ENCODE measurements at places on chromosomes 13 and 19.

DNA sequence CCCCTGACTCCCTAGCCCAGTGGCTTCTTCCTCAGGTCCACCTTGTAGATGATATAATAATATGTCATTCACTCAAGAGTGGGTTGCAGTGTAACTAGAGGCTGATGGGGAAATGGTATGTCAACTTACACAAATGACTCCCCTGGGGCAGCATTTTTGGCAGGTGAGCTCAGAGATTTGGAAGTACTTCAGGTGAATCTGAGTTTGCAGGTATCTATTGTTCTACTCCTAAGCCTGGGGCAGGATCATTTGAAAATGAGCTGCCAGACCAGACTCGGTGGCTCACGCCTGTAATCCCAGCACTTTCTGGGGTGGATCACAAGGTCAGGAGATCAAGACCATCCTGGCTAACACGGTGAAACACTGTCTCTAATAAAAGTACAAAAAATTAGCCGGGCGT is 11.6 kb upstream of the CNMD start:
- DNase-seq = no peak

DNA sequence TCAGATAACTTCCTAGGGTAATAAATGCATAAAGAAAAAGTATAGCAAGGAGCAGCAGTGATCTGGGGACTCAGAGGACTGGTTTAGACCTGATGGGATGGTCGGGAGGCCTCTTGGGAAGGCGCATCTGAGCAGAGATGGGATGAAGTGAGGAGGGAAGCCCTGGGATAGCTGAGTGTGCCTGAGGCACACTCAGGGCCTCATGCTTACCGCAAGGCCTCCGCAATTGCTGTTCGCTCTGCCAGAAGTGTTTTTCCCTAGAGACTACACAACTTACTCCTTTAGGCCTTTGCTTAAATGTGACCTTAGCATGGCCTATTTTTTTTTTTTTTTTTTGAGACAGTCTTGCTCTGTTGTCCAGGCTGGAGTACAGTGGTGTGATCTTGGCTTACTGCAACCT is 4.1 kb upstream of the DLL3 start:
- DNase-seq = no peak

GRCh38 chr13:35818633-35819067 is 312.5 kb downstream of the DCLK1 start:
- DNase-seq = no peak

DNA sequence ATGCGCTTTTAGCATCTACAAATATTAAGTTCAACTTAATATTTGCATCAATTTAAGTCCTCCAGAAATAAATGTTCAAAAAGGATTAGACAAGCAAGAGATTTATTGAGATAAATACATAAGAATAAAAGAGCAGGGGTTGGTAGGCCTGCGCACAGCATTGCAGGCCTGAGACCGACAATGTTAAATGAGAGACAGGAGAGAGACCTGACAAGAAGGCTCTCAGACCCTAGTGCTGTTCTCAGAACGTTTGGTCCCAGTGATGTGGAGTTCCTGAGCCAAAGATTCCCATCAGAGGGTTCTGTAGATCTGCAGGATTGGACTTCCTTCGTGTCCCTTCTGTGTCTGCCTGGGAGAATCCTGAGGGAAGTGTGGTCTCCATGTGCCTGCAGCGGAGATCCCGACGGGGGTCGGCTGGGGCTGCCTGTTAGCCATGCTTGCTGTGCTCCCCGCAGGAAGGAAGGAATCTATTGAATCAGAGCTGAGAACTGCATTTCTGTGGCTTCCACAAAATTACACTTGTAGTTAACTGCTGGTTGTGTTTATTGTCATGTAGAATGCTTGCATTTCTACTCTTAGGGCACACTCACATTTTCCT is 369.9 kb upstream of the SLC10A2 start:
- DNase-seq = no peak

- DNase-seq = no peak
Observed at GRCh38 chr19:11843722-11844121, 4.8 kb upstream of the ZNF439 start.

- no peak for DNase-seq
Observed at GRCh38 chr13:68170961-68171360, 940.8 kb upstream of the PCDH9 start.

DNA sequence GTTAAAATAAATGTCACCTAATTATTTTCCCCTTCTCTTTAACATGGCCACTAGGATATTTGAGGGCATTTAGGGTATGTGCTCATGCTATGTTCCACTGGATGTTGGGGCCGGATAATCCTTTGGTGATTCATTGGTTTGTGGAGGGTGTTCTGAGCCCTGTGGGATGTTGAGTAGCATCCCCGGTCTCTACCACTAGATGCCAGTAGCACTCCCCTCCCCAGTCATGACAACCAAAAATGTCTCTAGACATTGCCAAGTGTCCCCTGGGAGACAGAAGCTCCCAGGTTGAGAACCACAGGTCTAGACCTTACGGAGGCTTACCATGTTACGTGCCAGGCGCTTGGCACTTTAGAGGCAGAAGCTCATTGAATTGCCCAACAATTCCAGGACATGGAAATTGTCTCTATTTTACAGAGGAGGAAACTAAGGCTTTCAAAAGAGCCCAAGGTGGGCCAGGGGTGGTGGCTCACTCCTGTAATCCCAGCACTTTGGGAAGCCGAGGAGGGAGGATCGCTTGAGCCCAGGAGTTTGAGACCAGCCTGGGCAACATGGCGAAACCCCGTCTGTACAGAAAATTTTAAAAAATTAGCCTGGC is 14.1 kb downstream of the SHANK1 start:
- no peak for DNase-seq

GRCh38 chr19:16626796-16627192 is 1.2 kb downstream of the MED26 start:
- no peak for DNase-seq

GRCh38 chr13:35797244-35797643 is 320.8 kb upstream of the MAB21L1 start:
- DNase-seq = no peak

DNA sequence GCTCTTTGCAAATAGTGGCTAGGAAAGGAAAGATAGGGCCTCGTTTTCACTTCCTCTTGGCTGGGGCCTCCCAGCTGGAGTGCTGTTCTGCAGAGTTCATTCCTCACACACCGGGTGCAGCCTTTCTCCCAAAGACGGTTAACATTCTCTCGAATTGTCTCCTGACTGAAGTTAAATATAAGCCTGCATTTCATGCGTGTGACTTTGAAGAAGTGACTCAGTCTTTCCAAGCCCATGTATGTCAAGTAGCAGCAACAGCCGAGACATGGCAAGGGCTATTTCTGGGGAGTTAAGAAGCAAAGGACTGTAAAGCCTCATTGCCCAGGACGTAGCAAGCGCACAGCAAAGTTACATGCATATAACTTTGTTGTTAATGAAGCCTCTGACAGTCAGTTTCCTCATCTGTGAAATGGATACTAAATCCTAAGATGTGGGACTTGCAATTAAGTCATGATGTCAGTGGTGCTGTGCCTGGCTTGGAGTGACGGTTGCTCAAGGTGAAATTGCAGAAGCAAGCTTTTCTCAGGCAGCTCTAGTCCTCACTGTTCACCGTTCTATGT is 502.4 kb downstream of the MYO16 start:
- no peak for DNase-seq

DNA sequence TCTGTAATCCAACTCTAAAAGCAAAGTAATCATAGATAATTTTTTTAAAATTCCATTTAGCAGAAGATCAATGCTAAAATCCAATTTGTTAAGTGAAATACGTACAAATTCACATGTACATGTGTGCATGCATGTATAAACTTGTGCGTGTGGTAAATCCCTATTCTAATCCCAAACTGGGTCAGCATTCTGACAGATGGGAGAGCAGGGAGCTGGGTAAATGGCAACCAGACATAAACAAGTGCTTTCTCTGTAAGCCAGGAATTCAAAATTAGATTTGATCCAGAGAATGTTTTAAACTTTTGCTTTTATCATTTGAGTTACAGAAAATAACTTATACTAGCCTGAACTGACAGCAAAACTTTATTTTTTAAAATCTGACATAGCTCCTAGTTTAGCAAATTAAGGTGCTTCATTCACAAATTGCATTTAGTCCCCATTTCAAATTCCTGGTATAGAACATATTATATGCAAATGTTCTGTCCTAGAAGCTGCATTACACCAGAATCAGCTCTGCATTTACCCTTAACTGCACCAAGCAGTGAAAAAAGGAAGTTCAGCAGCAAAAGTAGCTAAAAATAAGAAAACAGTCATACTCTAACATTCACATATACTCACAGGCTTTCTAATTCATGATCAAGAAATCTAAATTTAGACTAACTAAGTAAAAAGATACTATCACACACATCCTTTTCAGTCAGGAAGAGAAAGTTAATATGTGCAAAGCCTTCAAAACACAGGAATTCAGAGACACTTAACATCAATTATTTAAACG is 32.6 kb downstream of the UBL3 start:
- no peak for DNase-seq

DNA sequence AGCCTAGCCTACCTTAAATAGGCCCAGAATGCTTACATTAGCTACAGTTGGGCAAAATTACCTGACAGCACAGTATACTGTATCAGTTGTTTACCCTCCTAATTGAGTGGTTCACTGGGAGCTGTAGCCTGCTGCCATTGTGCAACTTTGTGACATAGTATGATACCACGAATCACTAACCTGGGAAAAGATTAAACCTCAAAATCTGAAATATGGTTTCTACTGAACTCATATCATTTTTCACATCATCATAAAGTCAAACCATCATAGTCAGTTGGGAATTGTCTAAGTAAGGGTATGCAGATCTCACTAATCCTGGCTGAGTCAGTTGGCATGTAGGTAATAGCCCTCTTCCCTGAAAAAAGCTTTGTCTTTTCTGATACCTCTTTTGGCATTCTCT is 9.2 kb downstream of the PAN3 start:
- DNase-seq = no peak

GRCh38 chr19:3194106-3195087 is 8.7 kb downstream of the NCLN start:
- no peak for DNase-seq

- no peak for DNase-seq
Observed at GRCh38 chr13:112728375-112729126, 38.7 kb downstream of the ATP11A start.

DNA sequence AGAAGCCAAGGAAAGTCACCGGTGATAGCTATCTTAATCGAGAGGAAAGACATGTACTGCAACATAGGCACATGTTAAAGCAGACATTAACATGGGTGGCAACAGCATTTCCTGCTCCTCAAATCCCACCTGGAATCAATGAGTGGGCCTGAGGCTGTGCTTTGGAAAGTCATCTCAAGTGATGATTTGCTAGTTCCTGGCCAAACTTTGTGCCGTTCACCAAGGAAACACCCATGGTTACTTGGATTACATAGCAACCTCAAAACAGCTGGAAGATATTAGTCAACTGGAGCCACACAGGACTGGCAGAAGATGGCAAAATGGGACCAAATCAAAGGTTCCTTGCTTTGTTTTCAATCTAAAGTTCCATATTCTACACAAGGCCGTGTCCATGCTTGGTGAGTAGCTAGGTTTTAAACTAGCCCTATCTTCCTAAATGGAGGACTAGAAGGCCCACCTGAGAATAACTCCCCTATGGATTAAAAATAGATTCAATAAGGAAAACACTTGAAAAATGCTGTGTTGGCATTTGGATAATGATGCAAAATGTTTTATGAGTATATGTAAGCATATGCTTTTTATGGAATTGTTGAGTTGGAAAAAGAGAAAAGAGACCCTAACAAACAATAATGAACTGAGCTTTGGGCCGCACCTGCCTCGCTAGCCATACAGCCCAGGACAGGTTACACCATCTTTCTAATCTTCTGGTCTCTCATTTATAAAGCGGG is 144.5 kb downstream of the RGCC start:
- DNase-seq = no peak

- no peak for DNase-seq
Observed at GRCh38 chr19:46381756-46382345, 31.5 kb downstream of the CCDC8 start.

All from stimulated activated CD4-positive, alpha-beta T cell treated with anti-CD3 and anti-CD28 coated beads, Interleukin-4, amount 100 ng/mL, for 48 hours (primary cell).